ENCODE measurements at places on chromosomes 5 and 9.

DNA sequence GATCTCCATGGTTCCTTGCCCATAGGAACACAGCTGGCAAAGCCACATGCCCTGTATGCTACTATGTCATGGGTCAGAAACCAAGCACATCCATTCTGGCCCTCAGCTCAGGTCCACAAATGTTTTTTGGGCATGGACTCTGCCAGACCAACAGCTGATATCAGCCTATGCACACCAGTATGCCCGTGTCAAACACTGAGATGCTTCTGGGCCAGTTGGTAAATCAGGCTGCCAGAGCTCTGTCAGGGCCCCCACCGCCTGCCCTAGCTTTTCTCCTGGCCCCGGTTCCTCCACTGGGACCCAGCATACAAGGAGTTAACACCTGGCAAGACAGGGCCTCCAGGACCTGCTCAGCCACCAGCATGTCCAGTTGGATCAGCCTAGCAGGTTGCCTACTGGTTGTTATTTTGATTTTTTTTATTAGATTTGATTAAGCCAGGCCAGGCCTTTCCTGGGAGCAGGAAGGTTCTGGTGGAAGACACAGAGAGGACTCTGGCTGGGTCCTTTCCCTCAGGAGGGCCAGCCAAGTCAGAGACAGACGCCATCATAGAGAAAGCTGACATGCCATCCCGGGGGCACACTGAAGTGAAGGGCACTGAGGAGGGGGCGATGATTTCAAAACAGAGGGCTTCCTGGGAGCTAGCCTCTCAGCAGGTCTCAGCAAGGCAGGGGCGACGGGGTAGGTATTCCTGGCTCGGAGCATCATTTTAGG is 65.8 kb downstream of the TSTD2 start:
- no peak for DNase-seq

- no peak for DNase-seq
These were observed 14.4 kb downstream of the ANKRD33B start for GRCh38 chr5:10578293-10578665.

DNA sequence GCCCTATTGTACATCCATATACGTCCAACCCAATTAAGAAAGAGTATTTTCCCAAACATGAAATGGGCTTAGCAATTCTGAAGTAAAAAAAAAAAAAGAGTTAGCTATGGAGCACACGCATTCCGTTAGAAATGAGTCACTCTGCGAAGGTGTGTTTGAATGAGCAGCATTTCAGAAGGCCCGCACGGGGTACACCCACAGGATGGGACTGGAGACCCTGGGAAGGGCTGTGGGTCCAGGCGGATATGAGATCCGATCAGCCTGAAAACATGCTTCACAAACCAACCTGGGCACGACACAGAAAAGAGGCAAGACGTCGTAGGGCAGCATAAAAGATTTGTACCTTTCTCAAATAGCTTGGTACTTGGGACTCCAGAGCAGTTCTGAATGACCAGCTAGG is 173.9 kb upstream of the KLF9 start:
- no peak for DNase-seq

DNA sequence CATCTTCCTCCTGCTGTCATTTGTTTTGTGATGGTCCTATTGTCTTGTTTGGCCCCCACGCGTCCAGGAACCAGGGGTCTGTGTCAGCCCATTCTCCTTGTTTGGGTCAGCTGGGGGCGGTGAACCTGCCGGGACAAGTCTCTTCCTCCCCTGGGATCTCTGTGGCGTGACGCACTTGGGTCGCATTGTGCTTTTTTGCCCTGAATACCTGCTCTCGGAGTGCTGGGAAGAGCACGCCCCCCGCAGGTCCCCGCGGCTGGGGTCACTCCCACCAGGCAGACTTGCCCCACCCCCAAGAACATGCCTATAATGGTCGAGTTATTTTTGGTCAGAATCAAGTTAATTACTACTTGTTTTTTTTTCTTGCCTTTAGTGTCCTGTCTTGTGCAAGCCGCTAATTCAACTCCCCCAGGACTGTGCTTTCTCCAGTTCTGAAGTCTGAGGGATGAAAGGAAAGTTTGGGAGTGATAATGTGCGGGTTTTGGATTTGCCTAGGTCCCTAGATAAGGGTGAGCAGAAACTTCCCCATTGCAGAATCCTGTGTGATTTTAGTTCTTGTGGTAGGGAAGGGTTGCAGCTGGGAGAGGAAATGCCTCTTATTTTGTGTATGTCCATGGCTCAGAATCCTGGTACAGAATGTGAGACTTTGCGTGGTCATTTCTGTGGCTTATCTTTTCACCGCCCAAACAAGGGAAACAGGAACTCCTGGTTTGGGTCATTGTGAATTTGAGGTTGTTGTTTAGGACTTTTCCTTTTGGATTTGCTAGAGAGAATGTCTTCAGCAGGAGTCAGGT is 789 bp downstream of the ACER2 start:
- no peak for DNase-seq

DNA sequence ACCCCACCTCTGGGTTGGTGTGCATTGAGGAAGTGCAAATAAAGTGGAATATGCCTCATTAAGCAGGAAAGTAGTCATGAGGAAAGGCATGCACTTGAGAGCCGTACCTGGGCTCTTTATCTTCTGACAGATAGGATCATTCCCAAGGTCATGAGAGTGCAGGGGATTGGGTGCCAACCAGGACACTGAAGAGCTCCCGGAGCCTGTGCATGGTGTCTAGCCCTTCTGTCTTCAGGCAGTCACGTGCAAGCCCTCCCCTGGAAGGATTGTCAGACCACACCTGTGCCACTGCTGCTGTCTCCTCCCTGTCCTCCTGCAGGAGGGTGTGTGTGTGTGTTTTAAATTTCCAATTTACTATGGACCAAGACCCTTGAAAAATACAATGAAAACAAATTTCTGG is 69.6 kb downstream of the PDE8B start:
- no peak for DNase-seq

DNA sequence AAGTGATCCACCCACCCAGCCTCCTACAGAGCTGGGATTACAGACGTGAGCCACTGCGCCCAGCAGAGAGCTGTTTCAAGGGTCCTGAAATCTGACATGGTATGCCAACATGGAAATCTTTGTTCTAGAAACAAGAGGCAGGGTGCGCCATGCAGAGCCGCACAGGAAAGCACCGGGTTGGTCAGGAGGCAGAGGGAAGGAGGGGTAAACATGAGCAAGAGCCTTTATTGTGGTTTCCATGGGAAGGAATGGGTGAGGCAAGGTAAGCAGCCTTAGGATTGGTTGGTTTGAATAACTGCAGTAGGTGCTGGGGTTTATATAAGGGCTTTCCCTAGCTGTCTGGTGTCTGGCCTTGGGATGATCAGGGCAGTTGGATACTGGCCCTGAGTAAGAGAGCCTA is 5.5 kb upstream of the EXOSC2 start:
- DNase-seq: no peak

DNA sequence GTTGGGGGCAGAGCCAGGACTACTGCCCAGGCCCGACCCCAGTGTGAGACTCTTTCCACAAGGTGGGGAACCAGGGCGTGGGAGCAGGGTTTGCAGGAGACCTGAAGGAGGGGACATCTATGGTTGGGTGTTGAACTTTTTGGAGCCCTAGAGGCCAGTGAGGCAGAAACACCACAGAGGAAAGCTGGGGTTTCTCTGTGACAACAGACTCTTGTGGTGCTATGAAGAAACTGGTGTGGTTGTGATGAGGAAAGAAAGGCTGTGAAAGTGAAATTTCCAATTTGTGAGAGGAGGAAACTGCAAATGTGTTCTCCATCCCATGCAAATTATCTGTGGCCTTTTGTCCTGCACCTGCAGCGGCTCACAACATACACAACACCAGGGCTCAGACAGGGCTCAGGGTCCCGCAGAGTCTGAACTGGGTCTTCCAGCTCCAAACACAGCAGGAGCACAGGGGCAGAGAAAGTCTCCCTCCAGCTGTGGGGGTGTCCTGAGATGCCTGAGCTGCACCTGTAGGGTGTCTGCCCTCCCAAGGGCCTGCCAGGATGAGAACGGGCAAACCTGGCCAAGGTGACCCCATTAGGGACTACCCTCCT is 51.4 kb upstream of the GRHPR start:
- DNase-seq: no peak

- DNase-seq: no peak
These were observed 519.8 kb downstream of the TLE4 start for GRCh38 chr9:80091526-80091925.

DNA sequence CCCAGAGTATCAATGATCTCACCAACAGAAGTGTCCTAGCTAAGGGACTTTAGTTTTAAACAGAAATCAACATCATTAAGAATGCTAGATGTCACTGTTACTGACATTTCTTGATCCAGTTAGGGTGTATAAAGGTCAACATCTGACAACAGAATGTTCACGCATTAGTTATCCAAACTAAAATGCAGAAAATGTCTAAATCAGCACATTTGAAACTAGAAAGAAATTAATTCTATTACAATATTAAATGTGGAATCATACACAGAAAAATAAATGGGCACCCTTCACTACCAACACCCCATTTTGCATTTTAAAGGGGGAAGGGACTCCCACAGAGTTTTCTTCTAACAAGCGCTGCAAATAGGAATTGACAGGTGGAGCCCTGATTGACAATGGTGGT is 24.5 kb downstream of the ELAVL2 start:
- no peak for DNase-seq

DNA sequence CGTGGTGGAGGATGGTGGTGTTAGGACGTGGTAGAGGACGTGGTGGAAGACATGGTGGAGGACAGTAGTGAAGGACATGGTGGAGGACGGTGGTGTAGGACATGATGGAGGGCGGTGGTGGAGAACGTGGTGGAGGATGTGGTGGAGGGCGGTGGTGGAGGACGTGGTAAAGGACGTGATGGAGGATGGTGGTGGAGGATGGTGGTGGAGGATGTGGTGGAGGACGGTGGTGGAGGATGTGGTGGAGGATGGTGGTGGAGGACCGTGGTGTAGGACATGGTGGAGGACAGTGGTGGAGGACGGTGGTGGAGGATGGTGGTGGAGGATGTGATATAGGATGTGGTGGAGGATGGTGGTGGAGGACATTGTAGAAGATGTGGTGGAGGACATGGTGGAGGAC is 67.6 kb downstream of the S1PR3 start:
- no peak for DNase-seq

- peak; percentile 82 for DNase-seq
These were observed 20.0 kb downstream of the PITX1 start for GRCh38 chr5:135013947-135014570.
